ENCODE measurements at places on chromosomes 13 and 19.
A peak's percentile ranks its signal among the peaks of the same experiment; 100 is the strongest.

DNA sequence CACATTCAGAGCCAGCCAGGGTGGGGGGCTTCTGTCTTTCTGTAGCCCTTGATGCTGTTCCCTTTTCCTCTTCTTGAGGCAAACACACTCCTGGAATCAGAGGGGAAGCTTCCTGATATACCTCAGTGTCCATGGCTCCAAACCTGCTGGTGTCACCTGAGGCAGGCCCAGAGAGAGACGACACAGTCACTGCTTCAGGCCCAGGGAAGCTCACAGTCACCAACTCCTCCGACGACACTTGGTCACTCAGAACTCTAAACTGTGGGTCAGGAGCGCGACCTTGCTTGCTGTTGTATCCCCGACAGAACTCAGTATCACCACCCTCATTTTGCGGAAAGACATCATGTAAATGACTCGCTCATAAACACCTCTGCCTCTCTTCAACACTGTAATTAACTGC, 1.1 kb downstream of the ATP13A1 start:
- no peak for DNase-seq

- no peak for DNase-seq
These were observed 62.0 kb upstream of the EDNRB start for GRCh38 chr13:77980592-77980991.

- DNase-seq: no peak
These were observed 7.8 kb downstream of the SOX21 start for GRCh38 chr13:94704377-94705080.

- no peak for DNase-seq
These were observed 20.3 kb downstream of the ZC3H4 start for GRCh38 chr19:47093254-47093653.

DNA sequence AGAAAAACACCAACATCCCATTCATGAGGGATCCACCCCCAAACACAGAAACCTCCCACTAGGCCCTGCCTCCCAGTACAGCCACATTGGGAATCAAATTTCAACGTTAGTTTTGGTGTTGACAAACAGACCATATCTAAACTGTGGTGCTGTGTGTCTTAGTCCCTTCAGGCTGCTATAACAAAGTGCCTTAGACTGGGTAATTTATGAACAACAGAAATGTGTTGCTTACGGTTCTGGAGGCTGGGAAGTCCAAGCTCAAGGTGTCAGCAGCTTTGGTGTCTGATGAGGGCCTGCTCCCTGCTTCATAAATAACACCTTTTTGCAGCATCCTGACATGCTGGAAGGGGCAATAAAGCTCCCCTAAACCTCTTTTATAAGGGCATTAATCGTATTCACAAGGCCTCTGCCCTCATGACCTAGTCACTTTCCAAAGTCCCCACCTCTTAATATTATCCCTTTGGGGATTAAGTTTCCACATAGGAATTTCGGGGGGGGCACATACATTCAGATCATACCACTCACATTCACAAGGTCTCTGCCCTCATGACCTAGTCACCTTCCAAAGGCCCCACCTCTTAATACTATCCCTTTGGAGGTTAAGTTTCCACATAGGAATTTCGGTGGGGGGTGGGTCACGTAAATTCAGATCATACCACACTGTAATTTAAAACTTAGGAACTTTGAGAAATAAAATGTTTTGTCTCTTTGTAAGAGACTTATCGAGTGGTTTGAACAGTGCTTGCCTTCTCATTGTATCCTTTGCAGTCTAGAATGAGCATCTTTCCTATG, 27.5 kb downstream of the ZNF507 start:
- no peak for DNase-seq

- no peak for DNase-seq
These were observed 94.4 kb downstream of the URI1 start for GRCh38 chr19:30036154-30037129.

DNA sequence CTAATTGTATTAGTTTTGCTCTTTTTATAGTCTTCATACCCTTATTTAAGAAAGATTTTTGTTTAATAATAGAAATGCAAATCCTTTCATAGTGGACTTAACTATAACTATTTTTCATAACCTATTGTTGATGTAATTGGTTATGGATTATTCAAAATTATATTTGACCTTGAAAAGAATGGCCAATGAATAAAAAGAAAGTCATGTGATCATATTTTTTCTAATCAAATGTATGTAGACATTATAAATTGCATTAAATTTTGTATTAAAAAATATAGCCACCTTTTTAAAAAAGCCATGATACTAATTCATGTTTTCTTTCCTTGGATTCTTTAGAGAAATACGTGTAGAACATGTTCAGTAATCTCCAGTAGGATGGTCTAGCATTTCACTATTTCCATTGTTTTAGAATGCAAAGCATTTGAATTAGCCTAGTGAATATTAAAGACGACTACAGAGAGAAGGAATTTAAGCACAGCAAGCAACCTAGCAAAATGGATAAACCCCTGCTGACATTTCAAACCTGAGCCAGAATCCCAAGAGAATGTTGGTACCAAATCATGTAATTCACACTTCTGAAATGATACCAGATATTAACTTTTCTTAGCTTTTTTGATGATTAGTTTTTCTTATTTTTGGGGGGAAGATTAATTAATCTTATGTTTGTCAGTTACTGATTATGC, 1297.4 kb upstream of the MIR17HG start:
- no peak for DNase-seq

DNA sequence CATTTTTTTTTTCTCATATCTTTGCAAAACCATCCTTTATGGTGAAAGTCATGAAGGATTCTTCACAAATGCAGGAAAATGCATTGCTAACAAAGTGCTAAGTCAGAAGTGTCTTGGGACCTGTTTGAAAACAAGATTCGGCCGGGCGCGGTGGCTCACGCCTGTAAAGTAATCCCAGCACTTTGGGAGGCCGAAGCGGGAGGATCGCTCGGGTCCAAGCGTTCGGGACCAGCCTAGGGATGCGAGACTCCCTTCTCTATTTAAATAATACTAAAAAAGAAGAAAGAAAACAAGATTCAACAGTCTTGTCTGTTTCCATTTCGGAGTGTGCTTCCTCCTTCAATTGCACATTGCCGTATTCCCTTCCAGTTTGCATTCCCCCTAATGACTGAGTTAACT, 819 bp downstream of the EID2B start:
- no peak for DNase-seq

GRCh38 chr13:113855012-113855921, 8.6 kb downstream of the GAS6 start:
- no peak for DNase-seq

DNA sequence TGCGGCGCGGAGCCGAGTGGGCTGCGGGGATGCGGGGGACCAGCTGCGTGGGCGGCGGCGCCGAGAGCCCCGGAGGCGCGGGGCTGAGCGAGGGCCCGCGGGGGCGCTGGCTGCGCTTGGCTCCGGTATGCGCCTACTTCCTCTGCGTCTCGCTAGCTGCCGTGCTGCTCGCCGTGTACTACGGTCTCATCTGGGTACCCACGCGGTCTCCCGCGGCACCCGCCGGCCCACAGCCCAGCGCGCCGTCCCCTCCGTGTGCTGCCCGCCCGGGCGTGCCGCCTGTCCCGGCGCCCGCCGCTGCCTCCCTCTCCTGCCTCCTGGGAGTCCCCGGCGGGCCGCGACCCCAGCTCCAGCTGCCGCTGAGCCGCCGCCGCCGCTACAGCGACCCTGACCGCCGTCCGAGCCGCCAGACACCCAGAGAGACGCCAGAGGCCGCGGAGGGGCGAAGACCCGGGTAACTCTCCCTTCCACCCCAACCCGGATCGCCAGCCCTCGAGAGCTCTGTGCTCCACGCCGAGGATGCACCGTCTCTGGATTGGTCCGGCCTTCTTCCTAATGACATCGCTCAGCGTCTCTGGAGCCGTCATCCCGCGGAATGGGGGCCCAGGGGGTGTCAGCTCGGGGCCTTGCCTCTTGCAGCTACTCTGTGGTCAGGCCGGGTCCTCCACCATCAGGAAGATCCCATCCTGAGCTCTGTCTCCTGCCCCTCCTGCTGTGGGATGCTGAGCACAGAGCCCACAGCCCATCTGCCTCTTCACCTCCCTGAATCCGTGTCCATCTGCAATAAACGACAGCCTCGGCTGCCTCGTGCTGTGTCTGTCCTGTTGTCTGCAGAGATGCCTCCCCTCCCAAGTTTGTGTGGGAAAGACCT, 441 bp downstream of the INAFM1 start:
- DNase-seq: no peak

DNA sequence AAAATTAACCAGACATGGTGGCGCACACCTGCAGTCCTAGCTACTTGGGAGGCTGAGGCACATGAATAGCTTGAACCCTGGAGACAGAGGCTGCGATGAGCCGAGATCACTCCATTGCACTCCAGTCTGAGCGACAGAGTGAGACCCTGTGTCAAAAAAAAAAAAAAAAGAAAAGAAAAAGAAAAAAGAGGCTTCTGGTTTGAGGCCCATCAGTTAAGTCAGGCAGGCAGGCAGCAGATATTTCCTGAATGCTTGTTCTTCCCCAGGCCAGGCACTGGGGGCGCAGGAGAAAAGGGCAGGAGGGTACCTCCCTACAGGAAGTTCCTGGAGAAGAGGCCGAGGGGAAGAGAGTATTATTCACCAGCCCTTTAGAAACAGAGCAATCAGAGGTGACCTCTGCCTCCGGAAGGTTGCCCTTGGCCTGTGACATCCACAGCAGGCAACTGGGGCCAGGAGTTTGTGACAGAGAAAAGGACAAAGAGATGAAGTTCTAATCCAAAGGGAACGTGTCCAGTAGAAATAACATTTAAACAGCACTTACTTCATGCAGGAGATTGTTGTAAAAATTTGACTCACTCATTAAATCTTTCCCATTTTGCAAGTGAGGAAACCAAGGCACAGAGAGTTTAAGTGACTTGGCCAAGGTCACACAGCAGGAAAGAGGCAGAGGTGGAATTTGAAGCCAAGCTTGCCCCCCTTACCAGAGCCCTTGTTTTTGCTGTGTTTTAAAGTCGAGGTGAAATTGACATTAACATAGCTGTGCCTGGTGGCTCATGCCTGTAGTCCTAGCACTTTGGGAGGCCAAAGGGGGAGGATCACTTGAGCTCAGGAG, 4.3 kb upstream of the RLN3 start:
- no peak for DNase-seq

- DNase-seq: no peak
These were observed 5.7 kb upstream of the NUP58 start for GRCh38 chr13:25295701-25296100.

DNA sequence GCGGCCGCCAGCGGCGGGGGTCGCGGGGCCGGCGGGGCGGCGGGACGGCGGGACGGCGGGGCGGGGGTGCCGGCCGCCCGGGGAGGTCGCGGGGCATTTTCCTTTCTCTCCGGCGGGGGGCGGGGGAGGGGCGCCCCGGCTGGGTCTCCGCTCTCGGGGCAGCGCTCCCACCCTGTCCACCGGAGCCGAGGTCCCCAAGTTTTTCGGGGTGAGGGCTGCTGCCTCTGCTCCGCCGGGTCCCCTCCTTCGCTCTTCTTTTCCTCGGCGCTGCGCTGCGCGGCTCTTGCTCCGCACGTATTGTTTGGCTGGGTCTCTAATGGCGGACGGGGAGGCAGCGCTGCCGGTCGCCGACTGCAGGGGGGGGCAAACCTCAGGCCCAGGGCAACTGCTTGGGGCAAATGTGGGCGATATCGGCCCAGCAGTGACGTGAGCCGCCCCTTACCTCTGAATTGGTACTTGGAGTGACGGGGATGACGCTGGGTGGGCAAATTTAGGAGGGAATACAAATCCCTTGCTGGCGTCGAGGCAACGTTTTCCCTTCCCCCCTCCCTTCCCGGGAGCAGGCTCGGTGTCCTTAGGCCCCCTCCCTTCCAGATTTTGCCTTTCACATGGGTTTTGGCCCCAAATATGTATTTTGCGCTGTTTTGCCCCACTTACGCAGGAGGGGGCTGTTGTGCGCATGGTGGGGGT, 759 bp downstream of the ZMYM2 start:
- DNase-seq: peak; percentile 72

- DNase-seq: no peak
These were observed 9.0 kb downstream of the F2RL3 start for GRCh38 chr19:16897856-16898161.

- no peak for DNase-seq
These were observed 12.3 kb upstream of the HSPH1 start for GRCh38 chr13:31174018-31174417.

DNA sequence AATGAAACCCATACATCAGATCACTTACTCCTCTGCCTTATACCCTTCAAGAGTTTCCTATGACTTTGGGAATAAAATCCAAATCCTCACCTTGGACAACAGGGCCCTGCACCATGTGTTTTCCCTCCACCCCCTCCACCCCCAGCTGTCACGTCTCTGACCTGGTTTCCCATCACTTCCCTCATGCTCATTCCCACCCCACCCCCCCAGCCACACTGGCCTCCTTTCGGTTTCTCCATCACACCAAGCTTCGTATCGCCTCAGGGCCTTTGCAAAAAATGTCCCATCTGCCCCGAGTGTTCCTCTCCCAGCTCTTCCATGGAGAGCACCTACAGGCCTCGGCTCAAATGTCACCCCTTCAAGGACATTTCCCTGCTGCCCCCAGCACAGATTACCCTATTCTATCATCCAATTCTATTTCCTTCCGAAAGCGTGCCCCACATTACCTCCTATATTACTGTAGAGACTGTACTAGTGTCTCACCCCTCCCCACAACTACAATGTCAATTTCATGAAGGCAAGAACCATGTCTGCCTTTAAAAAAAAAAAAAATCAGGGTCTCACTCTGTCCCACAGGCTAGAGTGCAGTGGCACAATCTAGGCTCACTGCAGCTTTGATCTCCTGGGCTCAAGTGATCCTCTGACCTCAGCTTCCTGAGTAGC, 16.8 kb upstream of the FFAR2 start:
- DNase-seq: no peak

DNA sequence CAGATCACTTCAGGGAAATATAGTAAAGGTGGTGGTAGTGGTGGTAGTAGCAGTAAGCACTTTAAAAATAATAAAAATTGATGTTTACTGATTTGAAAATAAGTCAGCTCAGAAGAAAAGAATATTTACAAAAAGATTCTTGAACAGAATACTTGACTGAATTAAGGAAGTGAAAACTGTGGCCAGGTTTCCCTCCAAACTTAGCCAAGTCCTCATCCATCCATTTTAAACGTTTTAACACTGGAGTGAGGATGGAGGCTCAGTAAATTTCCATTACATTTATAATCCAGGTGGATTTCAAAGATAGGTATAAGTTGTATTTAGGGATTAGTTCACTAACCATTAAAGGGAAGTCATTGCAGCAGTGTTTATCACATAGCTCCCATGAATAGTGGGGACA, 221.5 kb downstream of the RGCC start:
- no peak for DNase-seq

DNA sequence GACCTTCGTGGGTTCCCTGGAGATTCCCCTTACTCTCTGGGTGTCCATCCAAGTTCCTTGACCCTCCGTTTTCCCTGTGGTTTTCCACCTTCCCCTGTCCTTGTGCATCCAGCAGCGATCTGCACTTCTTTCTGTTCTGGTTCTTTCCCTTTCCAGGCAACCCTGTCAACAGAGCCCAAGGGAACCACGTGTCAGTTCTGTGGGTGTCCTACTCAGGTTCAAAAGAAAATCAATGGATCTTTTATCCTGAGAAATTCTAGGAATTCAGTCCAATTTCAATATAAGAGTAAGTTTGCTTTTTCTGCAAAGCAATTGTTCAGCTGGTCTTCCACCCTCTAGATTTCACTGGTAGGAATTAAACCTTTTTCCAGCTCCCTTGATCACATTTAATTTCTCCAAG, 1394.8 kb upstream of the SLC10A2 start:
- no peak for DNase-seq
